CD4-positive, alpha-beta T cell (primary cell): ENCODE measurements at places on chromosomes 3 and 15. TPM values are rescaled to one million over a fixed set of nuclear protein-coding genes. Genes with fewer than 3 reads are reported as not detected.

GRCh38 chr15:95365511-95366107 lies 964.9 kb upstream of the NR2F2 start:
- no peak for DNase-seq

DNA sequence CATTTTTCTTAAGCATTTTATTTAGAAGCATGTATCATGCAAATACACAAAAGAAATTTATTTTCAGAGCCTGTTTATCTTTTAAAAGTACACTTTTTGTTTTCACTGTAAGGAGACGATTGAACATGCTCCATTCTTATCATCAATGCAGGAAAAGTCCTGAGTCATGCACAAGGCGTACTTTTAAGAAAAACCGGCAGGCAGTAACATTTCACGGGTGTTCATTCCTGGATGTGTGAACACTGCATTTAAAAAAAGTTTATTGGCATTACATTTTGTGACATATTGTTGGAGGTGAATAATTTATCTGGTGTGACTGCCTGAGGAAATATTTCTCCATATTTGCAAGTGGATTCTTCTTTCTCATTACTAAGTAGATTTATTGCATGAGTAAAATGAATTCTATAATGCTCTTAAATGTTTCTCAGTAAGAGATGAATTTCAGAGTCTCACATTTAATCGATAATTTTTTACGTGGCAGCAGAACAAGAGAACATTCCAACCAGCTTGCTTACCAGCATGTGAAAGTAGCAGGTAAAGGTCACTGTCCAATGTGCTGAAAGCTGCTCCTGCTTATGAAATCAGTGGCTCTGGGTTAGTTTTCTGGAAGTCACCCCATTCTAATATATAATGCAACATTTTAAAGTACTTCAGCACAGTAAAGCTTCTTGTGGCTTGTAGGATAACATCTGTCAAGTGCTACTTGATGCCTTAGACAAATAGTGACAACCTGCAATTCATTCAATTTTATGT lies 87.0 kb downstream of the SV2B start:
- no peak for DNase-seq

DNA sequence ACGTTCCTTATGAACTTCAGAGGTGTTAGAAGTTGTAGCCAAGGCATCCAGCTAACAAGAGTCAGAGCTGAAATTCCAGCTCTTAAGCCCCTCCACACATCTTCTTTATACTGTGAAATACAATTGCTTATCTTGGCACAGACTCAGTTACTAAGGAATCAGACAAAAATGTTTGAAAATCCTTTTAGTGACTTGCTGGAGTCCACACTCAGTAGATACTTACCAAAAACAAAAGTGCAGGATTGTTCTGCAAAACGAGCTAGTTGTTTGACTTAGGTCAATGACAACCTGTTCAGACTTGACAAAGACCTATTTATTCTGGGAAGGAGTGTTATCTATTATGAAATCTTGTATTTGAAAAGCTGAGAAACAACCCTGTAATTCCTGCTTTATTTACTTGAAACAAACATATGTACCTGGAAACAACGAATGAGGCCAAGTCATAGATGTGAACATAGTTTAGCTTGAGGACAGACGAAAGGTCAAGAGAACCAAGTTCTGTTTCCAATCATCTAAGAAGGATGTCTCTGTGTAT lies 38.5 kb downstream of the B3GNT5 start:
- no peak for DNase-seq

DNA sequence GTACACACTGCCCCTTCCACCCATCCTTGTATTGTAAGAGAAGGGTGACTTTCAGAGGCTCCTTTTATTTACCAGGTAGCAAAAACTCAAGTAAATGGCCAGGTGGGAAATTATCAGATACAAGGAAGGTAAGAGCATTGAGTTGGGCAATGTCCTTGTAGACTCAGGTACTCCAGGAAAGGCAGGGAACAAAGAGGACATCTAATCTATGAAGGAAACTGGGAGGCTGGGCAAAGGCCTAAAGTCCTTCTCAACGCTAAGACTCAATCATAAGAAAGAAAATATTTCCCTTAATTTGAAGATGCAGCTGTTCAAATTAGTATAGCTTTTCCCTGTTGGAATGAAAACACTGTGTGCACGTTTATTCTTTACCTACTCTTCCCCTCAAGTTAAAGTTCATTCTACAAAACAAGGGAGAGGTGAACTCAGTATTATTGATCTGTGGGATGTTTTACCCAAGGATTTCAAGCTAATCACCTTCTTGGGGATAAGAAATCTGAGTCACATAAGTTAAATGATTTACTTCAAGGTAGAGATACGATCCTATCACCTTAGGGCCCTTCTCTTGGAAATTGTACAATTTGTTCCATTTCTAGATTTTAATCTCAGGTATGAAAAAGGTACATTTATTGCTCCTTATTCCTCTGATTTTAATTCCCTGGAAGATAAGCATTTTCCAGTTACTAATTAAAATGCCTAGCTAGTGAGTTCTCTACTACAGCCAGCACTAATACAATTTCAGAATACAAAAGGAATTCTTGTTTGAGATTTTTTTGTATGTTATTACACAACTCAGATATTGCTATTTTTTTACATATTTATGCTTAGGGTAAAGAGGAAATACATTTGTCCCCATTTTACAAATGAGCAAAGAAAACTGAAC lies 80.6 kb downstream of the PLD1 start:
- DNase-seq, result no peak

DNA sequence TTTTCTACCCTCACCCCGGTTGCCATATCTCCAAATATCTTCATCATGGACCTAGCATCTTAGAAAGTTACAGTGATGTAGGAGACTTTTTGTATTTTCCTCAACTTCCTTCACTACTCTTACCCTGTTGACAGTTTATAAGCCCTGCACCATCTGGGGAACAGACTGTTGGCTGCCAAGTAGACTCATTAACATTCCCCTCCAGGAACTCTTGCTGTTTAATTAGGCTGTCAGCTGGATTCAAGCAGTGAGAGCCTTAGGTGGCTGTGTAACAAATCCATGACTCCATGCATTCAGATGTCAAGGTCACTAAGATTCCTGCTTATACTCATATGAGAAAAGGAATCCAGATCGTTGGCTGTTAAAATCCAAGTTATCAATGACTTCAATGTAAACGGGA lies 198.3 kb downstream of the NAALADL2 start:
- DNase-seq, result no peak

DNA sequence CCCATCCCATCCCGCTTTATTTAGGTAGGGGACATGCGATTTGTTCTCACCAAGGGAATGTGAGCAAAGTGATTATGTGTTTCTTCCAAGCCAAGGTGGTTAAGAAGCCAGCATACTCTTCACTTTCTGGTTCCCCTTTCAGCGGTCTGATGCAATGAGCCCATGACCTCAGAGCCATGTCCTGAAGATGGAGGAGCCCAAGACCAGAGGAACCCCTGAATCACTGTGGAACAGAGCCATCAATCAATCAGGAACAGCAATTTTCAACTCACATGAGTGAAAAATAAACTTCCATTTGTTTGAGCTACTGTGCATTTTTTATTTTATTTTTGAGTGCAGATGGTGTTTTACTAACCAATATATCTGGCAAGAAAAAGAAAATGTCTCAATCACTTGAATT lies 10.8 kb downstream of the THRB start:
- DNase-seq, result no peak

GRCh38 chr3:46453526-46454208 lies 11.0 kb downstream of the LTF start:
- no peak for DNase-seq

- DNase-seq, result no peak
Observed at GRCh38 chr3:189557824-189558223, 73.4 kb upstream of the TP63 start.

GRCh38 chr3:72844436-72844993 lies 3.7 kb downstream of the SHQ1 start:
- DNase-seq, result no peak

- no peak for DNase-seq
Observed at GRCh38 chr3:134543113-134543512, 57.3 kb downstream of the CEP63 start.

GRCh38 chr15:59950603-59951388 lies 53.3 kb upstream of the FOXB1 start:
- DNase-seq, result no peak

DNA sequence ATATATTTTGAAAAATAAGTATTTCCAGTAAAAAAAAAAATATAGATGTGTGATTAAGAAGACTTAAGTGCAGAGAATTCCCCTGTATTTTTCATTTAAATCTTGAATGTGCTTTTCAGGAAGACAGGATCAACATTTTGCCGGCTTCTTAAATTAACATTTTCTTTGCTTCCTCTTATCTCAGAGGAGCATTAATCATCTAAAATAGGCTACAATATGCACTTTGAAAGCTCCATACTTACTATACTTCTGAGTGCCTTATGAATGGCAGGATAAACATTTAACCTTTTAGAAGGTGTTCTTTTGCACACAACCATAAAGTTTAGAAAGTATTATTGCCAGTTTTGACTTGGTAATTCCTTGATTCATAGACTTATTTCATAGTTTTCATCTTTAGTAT lies 164.3 kb downstream of the ECT2 start:
- DNase-seq, result no peak

DNA sequence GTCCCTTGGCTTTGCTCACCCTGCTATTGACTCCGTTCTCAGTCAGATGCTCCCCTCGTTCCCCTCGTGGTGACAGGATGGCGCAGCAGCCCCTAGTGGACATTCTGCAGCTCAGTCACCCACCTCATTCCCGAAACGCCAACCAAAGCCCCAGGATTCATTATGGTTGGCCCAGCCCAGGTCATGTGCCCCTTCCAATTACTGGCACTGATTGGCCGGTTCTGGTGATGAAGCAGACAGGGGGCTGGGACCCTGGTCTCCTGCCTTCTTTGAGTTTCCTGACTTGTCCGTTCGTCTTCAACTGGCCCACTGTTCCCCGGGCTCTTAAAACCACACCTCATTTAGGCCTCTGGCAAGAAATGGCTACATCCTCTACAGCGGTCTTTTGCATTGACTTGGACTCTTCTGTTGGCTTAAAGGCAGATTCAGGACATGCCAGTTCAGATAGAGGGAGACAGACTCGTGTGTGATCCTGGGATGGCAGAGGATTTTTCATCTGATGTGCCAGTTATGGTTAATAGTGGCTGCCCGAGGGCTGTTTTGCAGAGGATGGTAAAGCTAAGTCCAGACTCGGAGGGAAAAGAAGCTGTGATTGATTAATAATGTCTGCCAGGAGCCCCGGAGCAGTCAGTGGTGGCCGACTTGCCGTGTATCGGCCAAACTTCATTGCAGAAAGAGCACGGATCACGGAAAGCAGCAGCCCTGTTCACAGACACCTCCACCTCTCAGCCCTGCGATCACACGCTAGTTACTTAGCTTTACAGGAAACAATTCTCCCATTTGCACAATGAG lies 37.8 kb downstream of the LSM3 start:
- peak; percentile 55 for DNase-seq

DNA sequence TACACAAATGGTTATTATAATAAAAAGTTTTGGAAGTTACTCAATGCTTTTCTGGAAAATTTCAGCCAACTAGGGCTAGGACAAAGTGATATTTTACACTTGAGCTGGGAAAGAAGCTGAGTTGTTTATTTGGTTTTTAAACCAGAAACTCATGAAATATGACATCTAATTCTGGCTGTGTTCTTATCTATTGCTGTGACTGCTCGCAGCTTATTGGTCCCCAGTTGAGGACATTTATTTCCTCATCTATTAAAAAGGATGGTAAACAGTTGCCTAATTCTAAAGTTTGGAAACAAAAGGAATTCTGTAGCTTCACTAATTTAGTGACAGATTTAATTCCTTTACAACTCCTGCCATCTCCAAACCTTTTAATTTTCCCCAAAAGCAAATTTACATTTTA lies 487.6 kb upstream of the IL12A start:
- no peak for DNase-seq

DNA sequence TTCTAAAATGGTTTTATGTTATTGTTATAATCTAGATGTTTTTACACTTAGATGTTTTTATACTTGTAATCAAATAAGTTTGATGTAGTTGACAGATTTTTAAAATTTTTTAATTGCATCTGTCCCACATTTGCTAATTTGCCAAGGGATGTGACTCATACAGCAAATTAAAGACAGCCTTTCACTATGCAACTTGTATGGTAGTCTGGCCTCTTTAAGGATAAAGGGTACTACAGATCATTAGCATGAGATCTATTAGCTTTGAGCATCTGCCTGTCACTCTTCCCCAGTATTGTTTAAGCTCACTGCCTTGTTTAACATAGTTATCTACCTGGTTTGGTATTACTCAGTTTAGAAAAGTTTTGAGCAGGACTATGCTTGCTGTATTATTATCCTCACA lies 83.0 kb downstream of the NPTN start:
- DNase-seq, result no peak

DNA sequence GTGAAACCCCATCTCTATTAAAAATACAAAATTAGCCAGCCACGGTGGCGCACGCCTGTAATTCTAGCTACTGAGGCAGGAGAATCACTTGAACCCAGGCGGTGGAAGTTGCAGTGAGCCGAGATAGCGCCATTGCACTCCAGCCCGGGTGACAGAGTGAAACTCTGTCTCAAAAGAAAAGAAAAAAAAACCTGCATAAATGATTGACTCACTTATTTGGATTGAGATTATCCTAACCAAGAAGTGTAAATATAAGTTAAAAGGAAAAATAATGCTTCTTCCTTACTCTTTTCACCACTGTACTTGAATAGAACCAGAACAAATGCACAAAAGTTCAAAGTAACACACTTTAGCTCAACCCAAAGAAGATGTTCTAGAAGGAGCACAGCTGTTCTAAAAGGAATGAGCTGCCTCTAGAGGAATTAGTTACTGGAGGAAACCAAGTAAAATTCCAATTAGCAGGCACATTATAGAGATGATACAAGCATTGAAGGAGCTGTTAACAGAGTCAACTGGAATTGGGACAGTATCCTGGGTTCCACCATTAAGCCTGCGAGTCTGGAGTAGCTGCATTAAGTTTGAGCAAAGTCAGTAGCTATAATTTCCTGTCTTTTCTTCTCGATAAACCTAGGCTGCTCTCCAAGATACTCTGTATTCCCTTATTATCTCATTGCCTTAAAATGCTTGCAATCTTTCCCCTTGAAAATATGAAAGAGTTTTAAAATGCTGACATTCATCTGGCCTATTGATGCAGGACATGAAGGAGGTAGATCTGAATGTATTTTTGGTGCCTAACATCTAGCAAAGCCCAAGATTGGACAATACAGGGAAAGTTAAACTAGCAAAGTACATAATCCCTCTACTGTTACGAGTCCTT lies 9.5 kb downstream of the MTHFS start:
- no peak for DNase-seq

Gene CPNE4
- not detected for total RNA-seq

Gene GXYLT2
- total RNA-seq, result not detected

Gene TNFAIP8L3
- total RNA-seq, result not detected

Gene CLDN18
- total RNA-seq, result not detected

Gene OR5K4
- total RNA-seq, result not detected

Gene SSUH2
- total RNA-seq, result not detected

Gene KCNMB3
- total RNA-seq, result 0.70 TPM

Gene ZIC4
- not detected for total RNA-seq

Gene FEZF2
- not detected for total RNA-seq

Gene IL17RC
- total RNA-seq, result 0.88 TPM

Gene LDHAL6B
- total RNA-seq, result not detected

Gene PEX5L
- not detected for total RNA-seq

Gene NAALADL2
- 0.30 TPM for total RNA-seq

Gene CCK
- total RNA-seq, result not detected

Gene AMT
- total RNA-seq, result 10.5 TPM

Gene FAM131A
- 10.4 TPM for total RNA-seq

Gene ATP10A
- total RNA-seq, result 30.0 TPM
